ENCODE measurements at places on chromosomes 12 and 14.
A peak's percentile ranks its signal among the peaks of the same experiment; 100 is the strongest.

GRCh38 chr14:91732439-91732838 lies 553 bp upstream of the CATSPERB start:
- no peaks in the 10 kb centered on the region for H3K36me3 ChIP-seq
- H3K27ac ChIP-seq, result no peak overlapping the region
- H3K4me3 ChIP-seq, result no peak overlapping the region
- H3K4me1 ChIP-seq, result no peaks in the 10 kb centered on the region
- no peaks in the 10 kb centered on the region for H3K27me3 ChIP-seq

DNA sequence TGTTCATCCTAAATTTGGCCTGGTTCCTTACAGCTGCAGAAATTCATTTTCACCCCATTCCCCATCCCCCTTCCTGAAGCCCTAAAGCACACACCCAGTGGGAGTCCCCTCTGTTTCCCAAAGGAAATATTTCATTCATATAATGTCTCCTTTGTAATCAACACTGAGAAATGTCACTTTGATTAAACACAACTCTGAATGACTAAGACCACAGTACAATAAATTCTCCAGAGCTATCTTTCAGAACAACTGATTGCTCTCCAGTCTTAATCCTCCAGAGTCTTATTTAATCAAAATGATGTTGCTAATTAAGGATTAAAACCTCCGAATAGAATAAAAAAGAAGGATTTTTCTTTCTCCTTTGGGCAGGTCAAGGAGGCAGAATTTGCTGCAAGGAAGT lies 6.4 kb downstream of the SLC15A5 start:
- no peak overlapping the region for H3K4me3 ChIP-seq
- no peak for DNase-seq
- H3K36me3 ChIP-seq, result no peaks in the 10 kb centered on the region
- H3K27me3 ChIP-seq, result no peaks in the 10 kb centered on the region
- no peaks in the 10 kb centered on the region for H3K4me1 ChIP-seq

GRCh38 chr14:50977863-50978528 lies 33.7 kb upstream of the PYGL start:
- DNase-seq, result no peak
- no peaks in the 10 kb centered on the region for H3K36me3 ChIP-seq
- no peak overlapping the region for H3K27ac ChIP-seq
- H3K4me1 ChIP-seq, result no peaks in the 10 kb centered on the region
- no peaks in the 10 kb centered on the region for H3K27me3 ChIP-seq

DNA sequence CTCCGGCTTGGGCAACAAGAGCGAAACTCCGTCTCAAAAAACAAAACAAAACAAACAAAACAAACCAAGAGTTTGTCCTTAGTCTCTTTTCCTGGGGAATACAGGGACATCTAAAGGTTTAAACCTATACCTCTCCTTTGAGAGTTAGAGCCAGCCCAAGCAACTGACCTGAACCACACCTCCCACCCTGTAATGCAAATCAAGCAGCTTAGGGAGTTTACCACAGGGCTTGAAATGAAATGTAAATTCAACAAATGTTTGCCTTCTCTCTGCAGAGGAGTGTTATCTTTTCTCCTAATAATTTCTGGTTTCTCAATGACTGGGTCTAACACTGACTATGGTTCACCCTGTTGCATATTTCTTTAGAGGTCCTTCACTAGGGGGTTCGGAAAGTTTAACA lies 16.7 kb downstream of the PPP1CC start:
- no peak for DNase-seq
- H3K27ac ChIP-seq, result no peak overlapping the region
- peaks cover 28% of the 10 kb centered on the region for H3K36me3 ChIP-seq
- H3K27me3 ChIP-seq, result no peaks in the 10 kb centered on the region

DNA sequence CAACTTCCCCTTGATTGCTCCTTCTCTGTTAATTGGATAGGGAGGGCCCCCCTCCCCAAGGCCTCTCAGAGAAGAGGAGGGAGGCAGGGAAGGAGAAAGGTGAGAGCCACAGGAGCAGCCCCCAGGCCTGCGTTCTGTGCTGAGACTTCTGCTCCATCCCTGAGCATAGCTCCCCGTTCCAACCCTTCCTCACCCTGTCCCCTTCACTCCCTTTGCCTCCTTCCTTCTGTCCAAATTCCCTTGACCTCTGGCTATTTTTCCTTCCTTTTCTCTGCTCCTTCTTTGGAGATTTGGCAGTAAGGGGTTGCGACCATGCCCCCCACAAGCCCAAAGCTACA lies 788 bp upstream of the ASIC1 start:
- H3K36me3 ChIP-seq, result no peaks in the 10 kb centered on the region
- H3K27me3 ChIP-seq, result peaks cover 9% of the 10 kb centered on the region
- H3K4me3 ChIP-seq, result peak overlapping the region; percentile 55
- no peak for DNase-seq

GRCh38 chr12:132427174-132427768 lies 62.7 kb upstream of the FBRSL1 start:
- no peak overlapping the region for H3K27ac ChIP-seq
- no peak for DNase-seq
- H3K4me1 ChIP-seq, result peaks cover 11% of the 10 kb centered on the region
- no peaks in the 10 kb centered on the region for H3K27me3 ChIP-seq

DNA sequence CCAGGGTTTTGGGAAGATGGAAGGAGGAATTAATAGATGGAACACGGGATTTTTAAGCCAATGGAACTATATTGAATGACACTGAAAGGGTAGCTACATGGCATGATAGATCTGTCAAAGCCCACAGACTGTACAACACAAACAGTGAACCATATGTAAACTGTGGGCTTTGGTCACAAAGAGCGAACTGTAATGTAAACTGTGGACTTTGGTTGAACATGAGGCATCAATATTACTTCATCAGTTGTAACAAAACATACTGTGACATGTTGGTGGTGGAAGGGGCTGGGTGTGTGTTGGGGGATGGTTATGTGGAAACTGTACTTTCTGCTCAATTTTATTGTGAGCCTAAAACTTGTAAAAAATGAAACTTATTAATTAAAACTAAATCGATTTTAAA lies 210.6 kb upstream of the HMGA2 start:
- H3K4me1 ChIP-seq, result no peaks in the 10 kb centered on the region
- no peak for DNase-seq
- no peak overlapping the region for H3K4me3 ChIP-seq
- no peaks in the 10 kb centered on the region for H3K36me3 ChIP-seq
- no peak overlapping the region for H3K27ac ChIP-seq
- no peaks in the 10 kb centered on the region for H3K27me3 ChIP-seq

GRCh38 chr12:120254809-120255208 lies 10.7 kb downstream of the PXN start:
- no peaks in the 10 kb centered on the region for H3K27me3 ChIP-seq
- H3K4me3 ChIP-seq, result no peak overlapping the region
- no peaks in the 10 kb centered on the region for H3K36me3 ChIP-seq
- DNase-seq, result no peak
- peak overlapping the region; percentile 82 for H3K27ac ChIP-seq

- H3K27me3 ChIP-seq, result no peaks in the 10 kb centered on the region
- peaks cover 15% of the 10 kb centered on the region for H3K36me3 ChIP-seq
- no peak overlapping the region for H3K27ac ChIP-seq
- DNase-seq, result no peak
- H3K4me1 ChIP-seq, result peaks cover 38% of the 10 kb centered on the region
Measured at GRCh38 chr12:67661311-67662021, 12.9 kb downstream of the DYRK2 start.

DNA sequence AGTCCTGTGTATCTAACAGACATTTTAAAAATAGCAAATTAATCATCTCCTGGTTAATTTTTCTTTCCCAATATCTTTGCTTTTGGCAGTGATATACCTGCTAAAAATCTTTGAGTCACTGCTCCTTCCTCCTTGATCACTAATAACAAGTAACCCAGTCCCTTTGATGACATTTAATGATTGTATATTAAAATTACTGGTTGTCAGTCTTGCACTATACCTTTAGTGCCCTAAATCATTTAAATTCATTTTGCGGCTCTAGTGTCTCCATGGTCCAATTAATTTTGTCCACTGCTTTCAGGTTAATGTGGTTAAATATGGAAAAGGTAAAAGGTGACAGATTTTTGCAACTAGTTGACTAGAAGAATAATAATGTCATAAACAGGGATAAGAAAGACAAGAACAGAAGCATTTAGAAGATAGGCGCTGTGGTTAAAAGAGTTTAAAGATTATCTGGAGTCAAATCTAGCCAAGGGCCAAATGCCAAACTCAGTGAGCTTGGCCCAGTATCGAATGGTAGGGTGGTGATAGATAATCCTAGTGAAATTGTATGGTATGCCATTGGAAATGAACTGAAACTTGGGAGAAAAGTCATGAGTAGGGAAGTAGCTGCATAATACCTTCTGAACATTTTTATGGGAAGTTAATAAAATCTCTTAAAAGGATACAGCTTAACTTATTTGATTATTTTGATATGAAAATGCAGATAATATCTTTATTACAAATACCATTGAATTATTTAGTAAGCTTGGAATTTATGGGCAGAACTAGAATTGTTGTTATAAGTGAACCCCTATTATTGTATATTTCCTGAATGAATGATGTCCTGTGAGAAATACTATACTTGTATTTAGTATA lies 115.0 kb downstream of the PCNX1 start:
- H3K4me1 ChIP-seq, result peaks cover 3% of the 10 kb centered on the region
- DNase-seq, result no peak
- peaks cover 7% of the 10 kb centered on the region for H3K36me3 ChIP-seq
- no peaks in the 10 kb centered on the region for H3K27me3 ChIP-seq
- no peak overlapping the region for H3K4me3 ChIP-seq

DNA sequence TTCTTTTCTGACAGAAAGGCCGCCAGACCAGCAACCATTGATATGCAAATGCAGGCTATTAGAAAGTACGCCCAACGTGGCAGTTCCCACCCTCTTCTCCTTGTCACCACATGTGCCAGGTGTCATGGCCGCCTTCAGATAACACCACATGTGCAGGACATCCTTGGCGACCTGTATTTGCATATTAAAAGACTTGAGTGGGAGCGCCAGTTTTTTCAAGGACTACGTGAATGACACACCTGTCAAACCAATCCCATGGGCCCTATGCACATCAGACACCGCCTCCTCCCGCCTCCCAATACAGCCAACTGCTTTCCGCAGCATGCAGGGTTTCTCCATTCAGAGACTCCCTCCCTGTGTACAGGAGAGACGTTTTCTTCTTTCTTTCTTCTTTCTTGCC lies 318.6 kb upstream of the FAR2 start:
- H3K36me3 ChIP-seq, result no peaks in the 10 kb centered on the region
- no peak overlapping the region for H3K4me3 ChIP-seq
- H3K27me3 ChIP-seq, result no peaks in the 10 kb centered on the region

DNA sequence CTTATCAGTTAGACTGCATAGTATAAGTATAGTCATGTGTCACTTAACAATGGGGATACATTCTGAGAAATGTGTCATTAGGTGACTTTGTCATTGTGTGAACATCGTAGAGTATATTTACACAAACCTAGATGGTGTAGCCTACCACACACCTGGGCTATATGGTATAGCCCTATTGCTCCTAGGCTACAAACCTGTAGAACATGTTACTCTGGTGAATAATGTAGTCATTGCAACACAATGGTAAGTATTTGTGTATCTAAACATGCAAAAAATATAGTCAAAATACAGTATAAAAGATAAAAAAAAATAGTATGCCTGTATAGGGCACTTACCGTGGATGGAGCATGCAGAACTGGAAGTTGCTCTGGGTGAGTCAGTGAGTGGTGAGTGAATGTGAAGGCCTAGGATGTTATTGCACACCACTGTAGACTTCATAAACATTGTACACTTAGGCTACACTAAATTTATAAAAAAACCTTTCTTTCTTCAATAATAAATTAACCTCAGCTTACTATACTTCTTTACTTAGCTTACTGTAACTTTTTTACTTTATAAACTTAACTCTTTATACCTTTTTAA lies 40.3 kb upstream of the ANKS1B start:
- H3K36me3 ChIP-seq, result no peaks in the 10 kb centered on the region
- H3K4me3 ChIP-seq, result no peak overlapping the region
- no peaks in the 10 kb centered on the region for H3K4me1 ChIP-seq
- DNase-seq, result no peak
- no peak overlapping the region for H3K27ac ChIP-seq

- H3K27me3 ChIP-seq, result no peaks in the 10 kb centered on the region
- DNase-seq, result no peak
- no peaks in the 10 kb centered on the region for H3K36me3 ChIP-seq
- no peaks in the 10 kb centered on the region for H3K4me1 ChIP-seq
- no peak overlapping the region for H3K27ac ChIP-seq
Measured at GRCh38 chr14:102280376-102280962, 24.5 kb downstream of the MOK start.

GRCh38 chr14:68012871-68013270 lies 193.3 kb downstream of the RAD51B start:
- DNase-seq, result no peak
- H3K27me3 ChIP-seq, result no peaks in the 10 kb centered on the region
- no peaks in the 10 kb centered on the region for H3K4me1 ChIP-seq
- no peak overlapping the region for H3K4me3 ChIP-seq

GRCh38 chr14:81625343-81625742 lies 91.7 kb upstream of the SEL1L start:
- DNase-seq, result no peak
- no peak overlapping the region for H3K27ac ChIP-seq
- H3K36me3 ChIP-seq, result no peaks in the 10 kb centered on the region
- no peaks in the 10 kb centered on the region for H3K27me3 ChIP-seq
- H3K4me1 ChIP-seq, result no peaks in the 10 kb centered on the region

DNA sequence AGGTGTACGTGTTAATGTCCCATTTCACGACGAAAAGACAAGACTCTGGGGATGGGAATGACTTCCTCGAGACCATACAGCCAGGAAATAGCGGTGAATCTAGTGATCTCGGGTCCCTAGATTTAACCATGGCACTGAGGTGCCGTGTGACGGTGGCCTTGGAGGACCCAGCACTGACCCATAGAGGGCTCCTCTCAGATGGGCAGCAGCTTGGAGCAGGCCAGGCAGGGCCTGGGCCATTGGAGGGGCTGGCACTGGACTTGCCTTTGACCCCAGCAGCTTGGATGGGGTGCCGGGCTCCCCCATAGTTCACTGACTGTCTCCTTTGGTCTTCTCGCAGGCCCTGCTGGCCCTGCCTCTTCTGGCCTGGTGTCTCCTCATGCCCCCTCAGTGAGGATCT lies 5.4 kb downstream of the TCL1B start:
- no peaks in the 10 kb centered on the region for H3K36me3 ChIP-seq
- no peak overlapping the region for H3K27ac ChIP-seq
- H3K27me3 ChIP-seq, result no peaks in the 10 kb centered on the region
- no peaks in the 10 kb centered on the region for H3K4me1 ChIP-seq
- no peak overlapping the region for H3K4me3 ChIP-seq
